NCI-H1105 (cell line): ENCODE measurements at places on chromosomes 3 and 15.

GRCh38 chr3:120145542-120146285 lies 51.5 kb upstream of the GSK3B start:
- DNase-seq: no peak

GRCh38 chr3:70342149-70342548 lies 29.7 kb upstream of the MDFIC2 start:
- no peak for DNase-seq

GRCh38 chr3:144112036-144112435 lies 140.4 kb downstream of the DIPK2A start:
- DNase-seq: no peak

DNA sequence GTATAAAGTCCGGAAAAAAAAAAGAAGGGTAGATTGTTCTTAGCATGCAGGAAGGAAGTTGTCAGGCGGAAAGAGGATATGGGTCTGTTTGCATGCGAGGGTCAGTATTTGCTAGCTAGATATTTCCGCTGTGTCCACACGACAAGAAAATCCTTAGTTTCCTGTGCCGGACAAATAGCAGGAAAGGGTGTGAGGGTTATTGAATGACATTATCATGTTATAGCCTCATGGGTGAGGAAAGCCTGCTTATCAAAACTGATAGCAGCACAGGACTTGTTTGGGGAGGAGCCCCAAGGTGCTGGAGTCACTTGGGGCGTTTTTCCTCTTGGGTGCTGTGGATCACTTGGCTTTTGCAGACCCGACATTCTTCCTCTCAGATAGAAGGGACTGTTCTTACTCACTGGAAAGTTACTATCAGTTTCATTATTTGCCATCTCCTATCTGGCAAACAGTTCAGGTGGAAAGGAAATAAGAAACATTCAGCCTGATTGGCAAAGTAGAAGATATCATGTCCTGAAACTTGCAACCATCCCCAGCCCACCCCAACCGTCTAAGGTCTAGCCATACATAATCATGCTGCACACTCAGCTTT lies 127.2 kb upstream of the DPH6 start:
- DNase-seq: no peak

DNA sequence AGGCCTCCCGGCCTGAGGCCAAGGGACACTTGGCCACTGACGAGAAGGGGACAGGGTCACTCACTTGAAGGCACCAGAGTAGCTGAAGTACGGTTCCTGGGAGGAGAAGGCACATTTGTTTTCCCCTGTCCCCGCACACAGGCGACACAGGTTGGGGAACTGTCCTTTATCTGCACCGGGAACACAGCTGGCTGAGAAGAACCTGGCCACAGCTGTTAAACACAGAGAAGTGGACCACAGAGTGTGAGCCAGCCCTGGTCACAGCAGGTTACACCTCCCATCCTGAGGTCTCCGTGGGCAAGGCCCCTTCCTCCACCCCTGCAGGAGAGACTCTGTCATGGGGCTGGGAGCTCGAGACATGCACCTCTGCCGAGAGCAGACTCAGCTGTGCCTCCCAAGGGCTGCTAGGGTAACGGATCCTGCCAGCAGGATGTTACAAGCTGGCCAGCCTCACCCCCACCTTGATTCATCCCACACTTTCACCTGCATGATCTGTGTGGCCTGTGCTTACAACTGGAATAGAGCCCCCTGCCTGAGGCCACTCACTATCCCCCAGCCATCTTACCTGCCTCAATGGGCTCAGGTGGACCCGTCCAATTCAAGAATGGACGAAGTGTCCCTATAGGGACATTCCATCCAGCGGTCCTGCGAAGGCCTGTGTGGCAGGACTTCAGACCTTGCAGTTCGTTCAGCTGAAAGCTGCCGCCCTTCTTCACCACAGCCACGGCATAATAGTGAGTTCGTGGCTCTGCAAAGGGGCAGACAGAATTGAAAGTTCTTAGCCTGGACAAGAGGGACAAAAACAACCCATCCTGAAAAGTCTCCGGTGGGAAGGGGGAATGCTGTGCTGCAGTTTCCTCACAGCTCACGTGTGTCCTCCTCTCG lies 9.2 kb downstream of the LTF start:
- no peak for DNase-seq

DNA sequence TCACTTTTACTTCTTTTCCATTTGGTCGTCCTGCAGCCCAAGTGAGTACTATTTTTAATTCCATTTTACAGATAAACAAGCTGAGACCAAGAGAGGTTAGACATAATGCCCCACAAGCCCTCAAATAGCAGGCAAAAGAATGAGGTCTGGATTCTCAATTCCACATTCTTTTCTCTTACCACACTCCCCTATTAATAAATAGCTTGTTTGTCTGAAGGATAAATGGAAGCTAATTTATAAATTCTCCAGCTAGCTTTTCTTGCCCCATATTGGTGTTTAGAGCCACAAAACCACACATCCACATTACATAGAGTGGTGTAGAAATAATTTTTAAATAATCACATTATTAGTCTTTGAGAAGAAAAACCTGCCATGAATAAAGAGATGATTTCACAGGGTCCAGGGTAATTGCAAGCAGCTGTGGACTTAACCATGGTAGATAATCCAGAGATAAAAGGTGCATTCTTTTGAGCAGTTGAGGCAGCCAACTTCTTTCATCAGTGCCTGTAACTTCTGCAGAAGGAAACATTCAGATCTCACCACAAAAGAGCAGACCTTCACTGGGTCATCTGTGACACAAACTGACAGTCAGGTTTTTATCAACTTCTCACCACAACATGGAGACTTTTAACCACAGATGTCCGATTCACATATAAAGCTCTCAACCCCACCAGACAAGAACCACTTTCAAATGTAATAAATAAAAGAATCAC lies 313.4 kb upstream of the STT3B start:
- no peak for DNase-seq

- no peak for DNase-seq
Observed at GRCh38 chr3:45188719-45189659, 37.1 kb downstream of the TMEM158 start.

DNA sequence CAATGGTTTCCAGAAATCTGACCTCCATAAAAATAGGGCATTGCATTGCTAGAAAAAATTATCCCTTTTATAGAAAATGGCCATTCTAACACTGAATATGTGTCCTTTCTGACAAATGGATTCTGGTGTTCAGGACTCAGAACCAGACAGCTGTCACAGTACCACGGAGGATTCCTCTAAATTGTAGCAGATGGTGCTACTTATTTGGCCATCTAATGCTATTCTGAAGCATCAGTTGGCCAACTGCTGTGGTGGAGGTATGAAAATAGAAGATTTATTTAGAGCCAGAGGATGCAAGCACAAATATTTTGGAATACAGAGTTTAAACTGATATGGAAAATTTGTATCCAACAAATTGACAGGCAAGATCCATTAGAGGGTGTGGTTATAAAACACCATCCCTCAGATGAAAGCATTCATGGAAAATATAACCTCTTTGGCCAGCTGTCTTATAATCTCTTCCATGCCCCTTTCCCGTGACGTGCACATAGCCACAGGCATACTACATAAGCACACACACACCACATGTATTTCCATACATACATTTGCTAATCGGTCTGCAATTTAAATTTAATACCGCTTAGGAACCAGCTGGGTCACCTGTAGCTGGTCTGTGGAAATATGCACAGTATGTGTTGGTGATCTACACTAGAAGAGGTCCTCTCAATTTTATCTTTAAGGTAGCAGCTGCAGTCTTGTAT lies 302.7 kb upstream of the KCNMB2 start:
- no peak for DNase-seq

GRCh38 chr3:12759097-12759679 lies at the start of gene TMEM40:
TMEM40 (minus strand) TSS chr3:12759259; CDS start chr3:12749832, 9,427 bp downstream.
- DNase-seq: no peak

DNA sequence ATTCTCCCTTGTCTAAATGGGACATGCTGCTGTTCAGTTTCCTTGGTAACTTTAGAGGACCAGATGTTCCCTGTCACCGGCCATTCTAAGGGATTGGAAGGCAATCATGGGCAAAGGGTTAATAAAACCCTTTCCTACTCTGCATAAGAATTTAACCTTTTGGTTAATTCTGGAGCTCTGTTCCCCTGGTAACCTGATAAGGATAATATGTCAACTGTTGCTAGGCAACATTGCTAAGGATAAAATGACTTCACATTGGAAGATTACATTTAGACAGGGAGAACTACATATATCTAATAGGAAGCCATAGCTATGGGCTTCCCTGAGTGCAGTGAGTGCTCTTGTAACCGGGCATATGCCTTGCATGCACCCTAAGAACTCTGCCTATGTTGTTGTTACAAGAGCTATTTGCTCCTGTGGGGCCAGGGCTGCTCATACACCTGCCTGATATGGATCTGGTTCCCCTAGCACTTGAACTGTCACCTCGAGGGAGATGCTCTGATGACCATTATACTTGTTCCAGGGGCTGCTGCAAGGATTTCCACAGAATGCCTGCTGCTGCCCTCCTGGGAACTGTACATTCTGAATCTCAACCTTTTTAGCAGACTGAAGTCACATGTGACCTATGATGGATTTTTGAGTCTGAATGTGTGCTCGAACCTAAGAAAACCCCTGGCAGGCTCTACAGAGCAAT lies 326.3 kb upstream of the PDZRN3 start:
- DNase-seq: no peak

DNA sequence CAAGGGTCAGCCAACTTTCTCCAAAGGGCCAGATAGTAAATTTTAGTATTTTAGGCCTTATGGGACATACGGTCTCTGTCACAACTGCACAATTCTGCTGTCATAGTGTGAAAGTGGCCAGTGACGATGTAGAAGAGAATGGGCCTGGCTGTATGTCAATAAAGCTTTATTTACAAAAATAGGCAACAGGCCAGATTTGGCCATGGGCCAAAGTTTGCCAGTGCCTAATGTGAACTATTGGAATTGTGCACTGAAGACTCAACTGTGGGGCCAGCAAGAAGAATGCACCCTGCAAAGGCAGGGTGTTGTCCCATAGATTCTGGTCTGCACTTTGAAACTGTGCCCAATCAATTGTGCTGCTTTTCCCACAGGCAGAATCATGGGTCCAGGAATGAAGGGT lies 69.4 kb upstream of the PRR23E start:
- DNase-seq: no peak

DNA sequence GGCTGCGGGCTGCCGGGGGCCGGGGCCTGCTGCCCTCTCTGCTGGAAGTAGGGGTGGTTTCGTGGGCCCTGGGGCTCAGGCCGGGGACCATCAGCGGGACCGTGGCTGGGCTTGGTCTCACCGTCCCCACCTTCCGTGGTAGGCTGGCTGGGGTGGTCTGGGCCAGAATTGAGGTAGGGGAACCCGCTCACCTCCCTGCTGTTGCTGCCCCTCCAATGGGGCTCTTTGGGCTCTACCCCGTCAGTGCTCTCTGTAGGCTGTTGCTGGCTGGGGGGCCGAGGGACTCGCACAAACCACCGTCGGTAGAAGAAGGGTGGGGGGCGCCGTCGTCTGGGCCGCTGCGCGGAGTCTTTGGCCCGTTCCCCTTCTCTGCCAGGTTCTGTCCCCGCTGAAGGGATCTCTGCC lies 23.4 kb downstream of the RGMA start:
- DNase-seq: no peak

DNA sequence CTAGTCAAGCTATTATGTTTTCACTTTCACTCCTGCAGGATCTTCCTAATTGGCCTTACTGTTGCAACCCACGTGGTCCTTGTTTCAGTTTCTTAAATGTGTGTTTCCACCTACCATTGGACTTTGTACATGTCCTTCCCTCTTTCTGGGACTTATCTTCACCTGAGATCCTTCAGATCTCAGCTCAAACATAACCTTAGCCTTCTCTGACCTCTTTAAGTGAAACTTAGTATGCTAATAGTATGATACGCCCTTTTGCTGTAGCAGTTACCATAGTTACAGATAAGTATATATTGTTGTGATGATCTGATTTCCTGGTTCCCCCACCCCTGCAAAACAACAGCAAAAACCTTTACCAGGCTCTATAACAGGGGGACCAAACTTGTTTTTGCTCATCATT lies 35.2 kb downstream of the U2SURP start:
- DNase-seq: no peak

DNA sequence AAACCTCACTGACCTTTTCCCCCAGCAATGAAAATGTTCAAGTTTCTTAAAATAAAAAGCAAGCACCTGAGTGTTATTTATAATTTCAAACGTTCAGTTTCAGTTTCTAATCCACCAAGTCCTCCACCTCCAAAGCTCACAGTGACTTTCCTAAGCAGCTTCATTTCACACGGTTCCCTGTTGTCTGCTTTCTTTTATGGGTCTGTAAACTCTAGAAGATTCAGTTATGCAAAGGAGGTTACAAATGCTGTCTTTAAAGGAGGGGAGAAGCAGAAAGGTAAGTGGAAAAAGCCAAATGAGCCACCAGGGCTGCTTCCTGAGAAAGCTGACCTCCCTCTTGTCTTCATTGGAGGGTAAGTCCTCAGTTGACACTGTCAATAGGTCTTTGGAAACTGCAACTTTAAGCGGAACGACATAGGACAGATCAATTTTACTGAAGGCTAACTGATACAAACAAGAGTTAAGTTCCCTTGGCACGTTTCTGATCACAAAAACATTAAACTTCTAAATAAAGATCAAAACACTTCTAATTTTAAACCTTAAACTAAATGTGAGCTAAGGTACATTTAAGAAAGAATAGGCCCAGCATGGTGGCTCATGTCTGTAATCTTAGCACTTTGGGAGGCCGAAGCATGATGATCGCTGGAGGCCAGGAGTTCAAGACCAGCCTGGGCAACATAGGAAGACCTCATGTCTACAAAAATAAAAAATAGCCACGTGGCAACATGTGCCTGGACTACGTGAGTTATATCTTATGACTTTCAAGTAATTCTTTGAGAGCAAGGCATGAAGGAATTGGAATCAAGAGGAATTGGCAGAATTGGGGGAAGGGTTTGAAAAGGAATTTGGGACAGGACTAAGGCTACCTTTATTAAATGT lies 151.9 kb upstream of the UBE2E1 start:
- no peak for DNase-seq

DNA sequence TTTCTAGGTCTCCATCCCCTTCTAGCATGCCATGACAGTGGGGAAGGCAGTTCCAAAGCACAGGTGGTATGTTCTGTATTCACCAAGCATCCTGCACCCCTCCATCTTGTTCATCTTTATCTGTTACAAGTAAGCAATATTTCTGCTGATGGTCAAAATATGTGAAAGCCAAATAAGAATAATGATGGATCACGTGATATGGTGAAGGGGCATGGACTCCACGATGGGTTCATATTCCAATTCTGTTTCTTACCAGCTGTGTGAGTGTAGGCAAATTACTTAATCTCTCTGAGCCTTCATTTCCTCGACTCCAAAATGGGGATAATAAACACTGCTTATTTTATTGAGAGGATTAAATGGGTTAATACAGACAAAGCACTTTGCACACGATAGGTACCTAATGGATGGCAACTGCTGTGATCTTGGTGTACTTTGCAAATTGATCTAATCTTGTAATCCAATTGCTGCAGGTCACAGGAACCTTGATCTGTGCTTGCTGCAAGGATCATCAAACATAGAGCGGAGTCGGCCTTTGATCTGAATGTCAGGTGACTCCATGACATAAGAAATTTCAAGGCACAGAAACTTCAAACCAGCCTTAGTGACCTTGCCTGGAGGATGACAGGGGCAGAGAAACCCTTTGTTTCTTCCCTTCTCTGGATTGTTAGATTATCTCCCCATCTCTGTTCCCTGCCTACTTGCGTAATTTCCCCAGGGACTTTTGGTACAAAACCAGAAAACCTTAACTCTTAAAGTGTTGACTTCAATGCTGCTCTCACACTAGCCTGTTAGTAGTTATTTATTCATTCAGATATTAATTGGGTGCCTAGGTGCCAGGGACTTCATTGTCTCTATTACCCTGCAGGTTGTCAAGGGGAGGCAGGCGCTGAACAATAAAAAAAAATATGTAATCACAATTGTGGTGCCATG lies 25.8 kb downstream of the SIAH2 start:
- no peak for DNase-seq
